ENCODE measurements at places on chromosomes 5 and 9. TPM values are rescaled to one million over a fixed set of nuclear protein-coding genes. Genes with fewer than 3 reads are reported as not detected.

The SPATA6L gene
- total RNA-seq, result 1.3 TPM

The MPDZ gene
- 10.8 TPM for total RNA-seq

The FREM1 gene
- 0.53 TPM for total RNA-seq

The RAB3C gene
- total RNA-seq, result 1.2 TPM

The IL9 gene
- not detected for total RNA-seq

The SVEP1 gene
- total RNA-seq, result 16.3 TPM

The ORM2 gene
- not detected for total RNA-seq

The PPIC gene
- total RNA-seq, result 16.5 TPM

GRCh38 chr9:18888290-18888689 lies 144.7 kb downstream of the SAXO1 start:
- no peak for DNase-seq

- DNase-seq, result no peak
These were observed 71.4 kb downstream of the SEMA4D start for GRCh38 chr9:89426384-89426961.

DNA sequence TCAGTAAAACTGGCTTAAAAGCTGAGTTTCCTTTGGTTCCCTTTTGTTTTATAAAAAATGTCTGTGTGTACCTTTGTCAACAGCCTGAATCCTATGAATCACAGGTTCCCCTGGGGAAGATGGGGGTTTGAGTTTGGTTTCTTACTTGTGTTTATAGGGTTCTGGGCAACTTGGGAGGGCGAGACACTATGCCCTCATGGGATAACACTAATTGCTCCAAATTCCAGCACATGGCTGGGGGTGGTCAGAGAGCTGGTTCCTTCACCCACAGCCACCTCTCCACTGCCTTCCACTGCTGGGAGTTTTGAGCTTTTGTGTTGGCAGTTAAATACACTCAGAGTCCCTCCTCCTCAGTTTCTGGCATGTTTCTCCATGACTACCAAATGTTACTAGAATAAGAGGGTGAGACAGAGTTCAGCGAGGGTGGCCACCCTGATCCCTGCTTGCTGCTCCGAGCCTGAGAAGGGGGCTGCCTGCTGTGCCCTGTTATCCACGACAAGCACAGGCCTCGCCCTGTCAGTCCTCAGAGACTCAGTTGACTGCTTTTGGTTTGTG lies 83.0 kb upstream of the EPB41L4B start:
- DNase-seq, result no peak

DNA sequence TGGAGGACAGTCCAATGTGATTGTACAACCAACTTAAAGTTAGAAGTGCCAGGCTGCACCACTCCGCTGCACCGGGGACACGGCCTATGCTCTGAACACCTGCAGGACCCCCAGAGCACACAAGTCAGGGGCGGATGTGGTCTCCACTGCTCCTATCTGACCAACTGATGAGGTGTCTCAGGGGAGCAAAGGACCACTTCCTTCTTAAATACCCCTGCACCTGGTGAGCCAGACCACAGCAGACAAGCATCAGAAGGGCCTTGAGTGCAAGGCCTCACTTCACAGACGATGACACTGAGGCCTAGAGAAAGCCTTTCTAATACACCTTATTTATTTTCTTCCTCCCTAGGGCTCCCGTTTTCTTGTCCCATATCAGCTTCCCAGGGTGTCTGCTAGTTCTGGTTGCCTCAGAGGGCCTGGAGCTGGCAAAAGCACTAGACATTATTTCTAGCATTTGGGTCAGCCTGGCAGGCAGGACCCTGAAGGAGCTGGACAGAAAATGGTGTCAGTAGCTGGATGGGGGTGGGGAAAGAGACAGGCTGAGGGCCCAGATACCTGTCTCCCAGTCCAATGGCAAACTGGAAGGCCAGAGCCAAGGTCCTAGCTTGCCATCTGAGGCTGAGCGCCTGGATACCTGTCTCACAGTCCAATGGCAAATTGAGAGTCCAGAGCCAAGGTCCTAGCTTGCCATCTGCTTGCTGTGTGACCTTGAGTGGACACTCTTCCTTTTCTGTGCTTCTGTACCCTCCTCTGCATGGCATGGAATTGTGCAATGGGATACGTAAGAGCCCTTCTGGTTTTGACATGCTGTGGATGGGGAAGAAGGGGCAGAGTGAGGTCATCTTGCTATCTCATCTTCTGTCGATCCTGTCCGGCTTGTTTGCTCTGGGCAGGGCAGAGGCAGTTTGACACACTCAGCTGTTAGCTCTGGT lies 9.0 kb downstream of the CCDC69 start:
- DNase-seq, result peak; percentile 74

GRCh38 chr5:32545102-32545800 lies 40.1 kb upstream of the SUB1 start:
- DNase-seq, result peak; percentile 28

DNA sequence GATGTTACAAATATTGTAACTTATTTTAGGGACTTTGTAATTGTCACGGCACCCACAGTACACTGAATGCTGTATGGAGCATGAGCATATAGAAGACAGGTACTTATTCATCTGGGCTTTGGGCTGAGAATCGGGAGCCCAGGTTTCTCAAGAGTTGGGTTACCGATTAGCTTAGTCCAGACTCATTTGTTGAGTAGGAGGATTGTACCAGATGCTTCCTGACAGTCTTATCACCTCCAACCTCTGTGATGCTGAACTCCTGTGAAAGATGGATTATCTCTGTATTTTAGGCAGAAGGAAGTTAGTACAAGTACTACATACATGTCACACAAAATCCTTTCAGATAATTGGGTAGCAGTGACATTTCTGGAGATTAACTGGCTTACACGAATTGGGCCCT lies 79.2 kb downstream of the SV2C start:
- no peak for DNase-seq

- DNase-seq, result no peak
These were observed 7.5 kb upstream of the ANKRD33B start for GRCh38 chr5:10556289-10556807.

GRCh38 chr9:84136119-84136868 lies 155.7 kb downstream of the RMI1 start:
- no peak for DNase-seq

DNA sequence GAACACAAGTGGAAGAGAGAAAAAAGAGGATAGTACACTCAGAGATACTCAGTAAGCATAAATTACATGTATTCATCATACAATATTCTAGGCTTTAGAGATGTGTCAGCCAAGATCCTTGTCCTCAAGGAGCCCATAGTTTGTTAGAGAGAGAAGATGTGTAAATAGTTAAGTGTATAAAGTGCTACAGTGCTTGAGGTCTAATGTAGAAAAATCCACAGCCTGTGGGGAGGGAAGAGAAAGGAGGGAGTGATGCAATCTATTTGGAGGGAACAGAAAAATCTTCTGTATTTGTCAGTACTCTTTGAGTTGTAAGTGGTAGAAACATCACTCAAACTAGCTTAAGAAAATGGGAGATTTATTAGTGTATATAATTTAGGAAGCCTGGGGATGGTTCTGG lies 81.9 kb downstream of the PALM2AKAP2 start:
- DNase-seq, result no peak

GRCh38 chr5:25544652-25545249 lies 900.0 kb upstream of the CDH10 start:
- DNase-seq, result no peak

- no peak for DNase-seq
These were observed 36.2 kb downstream of the ADAMTSL2 start for GRCh38 chr9:133570691-133571080.

- DNase-seq, result peak; percentile 89
These were observed 49.9 kb upstream of the GARNL3 start for GRCh38 chr9:127214421-127215267.

- no peak for DNase-seq
These were observed 3.1 kb downstream of the NINJ1 start for GRCh38 chr9:93130861-93131481.

- no peak for DNase-seq
These were observed 8.9 kb downstream of the IPO11 start for GRCh38 chr5:62421414-62421813.
